ENCODE measurements at places on chromosomes 13 and 19.

- no peak for DNase-seq
These were observed 268.3 kb downstream of the RFC3 start for GRCh38 chr13:34086281-34086680.

- DNase-seq = no peak
These were observed 254.8 kb downstream of the TEX29 start for GRCh38 chr13:111575276-111575675.

DNA sequence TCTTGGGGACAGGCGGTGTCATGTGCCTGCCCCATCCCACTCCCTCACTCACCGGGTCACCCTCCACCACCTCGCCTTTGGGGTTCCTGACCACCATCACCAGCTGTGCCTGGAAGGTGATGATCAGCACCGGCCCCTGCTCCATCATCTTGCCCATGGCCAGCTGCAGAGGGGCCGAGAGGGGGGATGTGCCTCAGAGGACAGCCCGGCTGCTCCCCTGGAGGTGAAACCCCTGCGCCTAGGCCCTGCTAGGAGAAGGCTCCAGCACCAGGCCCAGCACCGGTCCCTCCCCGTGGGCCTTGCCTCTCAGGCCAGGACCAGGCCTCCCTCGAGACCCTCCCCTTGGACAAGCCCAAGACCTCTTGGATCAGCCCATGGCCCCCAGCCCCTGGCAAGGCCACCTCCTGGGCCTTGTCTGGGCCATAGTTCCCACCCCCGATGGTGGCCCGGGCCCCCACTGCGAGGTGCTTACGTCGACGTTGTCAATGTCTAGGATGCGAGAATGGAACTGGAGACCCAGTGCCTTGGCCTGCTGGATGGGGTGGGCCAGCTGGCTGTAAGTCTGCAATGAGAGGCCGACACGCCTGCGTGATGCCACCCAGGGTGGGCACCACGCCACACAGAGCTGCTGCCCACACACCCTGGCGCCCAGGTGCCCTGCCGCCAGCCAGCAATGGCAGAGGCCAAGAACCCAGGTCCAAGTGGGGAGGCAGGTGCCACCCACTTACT is 1.8 kb upstream of the CTXN1 start:
- no peak for DNase-seq

- peak; percentile 36 for DNase-seq
These were observed 89.5 kb downstream of the MAP4K1 start for GRCh38 chr19:38528213-38528755.

- peak; percentile 72 for DNase-seq
These were observed 6.6 kb upstream of the NPAS1 start for GRCh38 chr19:47013041-47013517.

DNA sequence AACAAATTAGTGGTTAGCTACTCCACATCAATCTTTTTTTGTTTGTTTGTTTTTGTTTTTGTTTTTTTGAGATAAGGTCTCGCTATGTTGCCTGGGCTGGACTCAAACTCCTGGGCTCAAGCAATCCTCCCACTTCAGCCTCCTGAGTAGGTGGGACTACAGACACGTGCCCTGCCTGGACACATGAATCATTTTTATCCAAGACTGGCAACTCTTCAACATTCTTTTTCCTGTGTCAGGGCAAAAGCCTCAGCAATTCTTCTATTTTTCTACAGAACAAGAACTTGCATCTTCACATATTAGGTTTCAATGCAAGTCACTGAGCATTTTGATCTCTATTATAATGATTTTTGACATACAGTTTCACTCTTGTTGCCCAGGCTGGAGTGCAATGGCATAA is 76.8 kb upstream of the LRCH1 start:
- no peak for DNase-seq

GRCh38 chr19:40223135-40223822 is 3.2 kb downstream of the CCNP start:
- DNase-seq = peak; percentile 73

DNA sequence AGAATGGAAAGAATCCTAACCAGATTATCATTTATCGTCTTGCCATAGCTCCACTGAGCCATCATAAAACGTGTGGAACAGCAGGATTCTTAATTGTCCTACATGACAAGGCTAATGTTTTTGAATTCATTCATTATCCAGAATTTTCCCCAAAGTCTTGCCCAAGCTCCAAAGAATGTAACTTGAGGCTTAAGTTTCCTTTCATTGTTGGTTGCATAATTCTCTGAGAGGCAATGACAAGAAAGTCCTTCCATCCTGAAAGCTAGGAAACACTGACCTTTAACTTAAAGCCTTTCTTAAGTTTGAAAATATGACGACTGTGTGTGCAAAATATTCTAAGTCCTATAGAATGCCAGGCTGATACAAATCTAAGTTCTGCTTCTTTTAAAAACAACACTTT is 546.1 kb downstream of the SUCLA2 start:
- DNase-seq = no peak

DNA sequence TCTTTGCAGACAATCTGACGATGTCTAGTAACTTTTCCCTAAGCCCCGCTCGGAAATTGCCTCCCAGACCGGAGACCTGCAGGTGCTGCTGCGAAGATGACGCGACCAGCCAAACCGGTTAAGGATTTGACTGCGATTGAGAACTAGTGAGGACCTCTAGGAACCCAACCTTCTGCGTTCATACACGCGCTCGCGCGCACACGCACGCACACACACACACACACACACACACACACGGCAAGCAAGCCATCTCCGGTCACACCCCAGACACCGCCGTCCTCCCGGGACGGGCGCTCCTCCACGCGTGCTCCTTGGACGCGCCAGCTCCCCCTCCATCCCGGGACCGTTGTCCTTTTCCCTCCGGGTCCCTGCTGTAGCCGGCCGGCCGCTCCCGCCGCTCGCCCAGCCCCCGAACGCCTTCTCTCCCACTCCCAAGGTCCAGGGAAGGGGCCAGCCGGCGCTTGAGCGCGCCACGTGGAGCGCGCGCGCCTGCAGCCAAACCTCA is 1.2 kb downstream of the TBC1D4 start:
- peak; percentile 88 for DNase-seq

- DNase-seq = no peak
These were observed 104.9 kb downstream of the RNF17 start for GRCh38 chr13:24868874-24869273.

GRCh38 chr13:75685239-75685697 is 49.1 kb downstream of the LMO7 start:
- peak; percentile 80 for DNase-seq

DNA sequence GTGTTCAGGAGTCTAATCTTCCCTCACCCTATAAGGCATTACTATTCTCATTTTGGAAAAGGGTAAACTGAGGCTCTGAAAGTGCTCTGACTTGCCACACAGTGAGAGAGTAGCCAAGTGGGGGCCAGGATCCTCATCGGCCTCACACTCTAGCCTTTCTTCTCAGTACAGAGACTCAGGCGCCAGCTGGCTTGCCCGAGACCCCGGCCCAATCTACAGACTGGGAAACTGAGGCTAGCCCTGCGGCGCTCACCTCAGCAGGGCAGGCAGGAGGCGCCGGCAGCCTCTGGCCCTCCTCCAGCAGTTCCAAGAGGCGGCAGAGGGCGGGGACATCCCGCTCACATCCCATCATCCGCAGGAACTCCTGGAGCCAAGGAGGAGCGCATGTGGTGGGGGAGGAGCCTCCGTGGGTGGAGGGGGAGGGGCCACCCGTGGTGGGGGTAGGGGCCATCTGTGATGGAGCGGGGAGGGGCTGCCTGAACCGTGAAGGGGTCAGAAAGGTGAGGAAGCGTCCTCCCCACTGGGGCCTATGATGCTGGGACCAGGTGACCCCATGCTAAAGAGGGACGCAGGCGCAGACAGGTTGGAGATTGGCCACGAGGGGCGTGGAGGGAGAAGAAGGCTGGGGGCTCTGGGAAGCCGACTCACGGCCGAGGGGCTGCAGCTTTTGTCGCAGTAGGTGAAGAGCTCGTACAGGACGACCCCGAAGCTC is 8.7 kb upstream of the INSL3 start:
- DNase-seq = peak; percentile 70

- no peak for DNase-seq
These were observed 12.2 kb downstream of the CBARP start for GRCh38 chr19:1225440-1226226.

- no peak for DNase-seq
These were observed 123.6 kb upstream of the SOX1 start for GRCh38 chr13:111943229-111943795.

DNA sequence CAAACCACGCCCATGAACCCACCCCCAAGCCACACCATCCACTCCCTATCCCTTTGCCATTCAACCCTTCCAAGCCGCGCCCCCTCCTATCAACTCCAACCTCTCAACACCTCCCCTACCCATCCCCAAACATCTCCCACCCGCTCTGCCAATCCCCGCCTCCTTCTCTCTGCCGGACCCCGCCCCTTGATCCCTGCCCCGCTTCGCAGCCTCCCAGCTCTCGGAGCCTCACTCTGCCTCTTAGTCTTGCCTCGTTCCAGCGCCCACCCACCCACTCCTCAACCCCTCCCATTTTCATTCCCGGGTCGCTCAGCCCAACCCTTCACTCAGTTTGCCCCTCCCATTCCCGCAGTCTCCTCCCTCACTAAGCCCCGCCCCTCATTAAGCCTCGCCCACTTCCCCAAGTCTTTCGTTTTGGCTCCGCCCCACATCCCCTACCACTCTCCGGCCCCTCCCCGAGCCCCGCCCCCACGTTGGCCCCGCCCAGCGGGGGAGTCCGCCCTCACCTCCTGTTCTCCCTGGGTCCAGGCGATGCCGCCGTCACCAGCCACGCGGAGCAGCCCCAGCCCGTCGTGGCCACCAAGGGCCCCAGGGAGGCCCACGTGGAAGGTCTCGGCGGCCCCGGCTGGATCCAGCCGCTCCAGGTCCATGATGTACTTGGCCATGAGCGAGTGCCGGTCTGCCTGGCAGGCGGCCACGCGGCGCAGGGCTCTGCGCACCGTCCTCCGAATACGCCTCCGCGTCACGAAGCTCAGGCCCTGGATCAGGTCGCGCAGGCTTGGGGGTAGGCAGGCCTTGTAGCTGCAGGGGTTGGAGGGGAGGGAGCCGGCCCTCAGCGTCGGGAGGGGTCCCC is 5.7 kb downstream of the JAK3 start:
- DNase-seq = peak; percentile 94

DNA sequence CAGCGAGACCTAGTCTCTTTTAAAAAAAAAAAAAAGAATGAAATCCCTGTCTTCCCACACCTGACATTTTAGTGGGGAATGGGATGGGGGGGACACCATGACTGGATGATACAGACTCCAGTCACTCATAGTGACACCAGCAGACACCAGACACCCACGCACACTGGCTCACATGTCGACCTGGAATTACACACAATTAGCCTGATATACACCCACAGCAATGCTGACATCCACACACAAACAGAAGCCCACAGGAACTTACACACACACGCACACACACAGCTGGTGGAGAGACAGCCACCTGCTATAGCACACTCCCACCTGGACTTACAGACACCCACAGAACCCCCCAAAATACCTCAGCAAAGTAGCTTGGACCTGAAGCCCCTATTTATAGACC is 8.3 kb upstream of the NANOS3 start:
- no peak for DNase-seq

GRCh38 chr13:41811588-41812021 is 149.3 kb downstream of the VWA8 start:
- no peak for DNase-seq

DNA sequence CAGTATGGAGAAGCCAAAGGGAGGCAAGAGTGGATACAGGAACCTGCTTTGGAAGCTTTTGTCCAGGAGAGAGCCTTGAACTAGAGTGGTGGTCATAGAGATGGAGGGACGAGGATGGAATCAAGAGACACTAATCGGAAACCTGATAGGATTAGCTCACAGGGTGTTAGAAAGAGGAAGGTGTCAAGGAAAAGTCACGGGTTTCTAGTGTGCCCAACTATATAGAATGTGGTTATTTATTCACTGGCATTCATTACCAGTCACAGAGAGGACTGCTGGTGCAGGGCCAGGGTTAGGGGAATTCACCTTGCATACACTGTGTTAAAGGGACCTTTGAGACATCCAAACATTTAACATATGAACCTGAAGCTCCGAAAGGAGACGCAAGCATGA is 43.4 kb upstream of the URAD start:
- no peak for DNase-seq

DNA sequence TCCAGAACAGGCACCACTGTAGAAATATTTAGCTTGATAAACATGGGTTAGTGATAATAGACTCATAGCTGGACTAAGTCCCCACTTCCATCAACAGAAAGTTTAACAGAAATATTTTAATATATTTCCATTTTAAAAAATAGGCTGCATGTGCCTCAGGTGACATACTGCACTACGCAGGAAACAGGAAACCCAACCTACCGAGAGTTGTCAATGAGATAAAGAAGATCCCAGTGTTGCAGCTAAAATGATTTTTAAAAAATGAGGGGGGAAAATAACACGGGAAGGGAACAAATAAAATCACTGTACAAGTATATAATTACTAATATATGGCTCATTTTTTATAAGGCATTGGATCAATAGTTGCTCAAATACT is 154.8 kb downstream of the TBC1D4 start:
- DNase-seq = no peak

GRCh38 chr13:109156181-109156935 is 526.9 kb downstream of the MYO16 start:
- no peak for DNase-seq

DNA sequence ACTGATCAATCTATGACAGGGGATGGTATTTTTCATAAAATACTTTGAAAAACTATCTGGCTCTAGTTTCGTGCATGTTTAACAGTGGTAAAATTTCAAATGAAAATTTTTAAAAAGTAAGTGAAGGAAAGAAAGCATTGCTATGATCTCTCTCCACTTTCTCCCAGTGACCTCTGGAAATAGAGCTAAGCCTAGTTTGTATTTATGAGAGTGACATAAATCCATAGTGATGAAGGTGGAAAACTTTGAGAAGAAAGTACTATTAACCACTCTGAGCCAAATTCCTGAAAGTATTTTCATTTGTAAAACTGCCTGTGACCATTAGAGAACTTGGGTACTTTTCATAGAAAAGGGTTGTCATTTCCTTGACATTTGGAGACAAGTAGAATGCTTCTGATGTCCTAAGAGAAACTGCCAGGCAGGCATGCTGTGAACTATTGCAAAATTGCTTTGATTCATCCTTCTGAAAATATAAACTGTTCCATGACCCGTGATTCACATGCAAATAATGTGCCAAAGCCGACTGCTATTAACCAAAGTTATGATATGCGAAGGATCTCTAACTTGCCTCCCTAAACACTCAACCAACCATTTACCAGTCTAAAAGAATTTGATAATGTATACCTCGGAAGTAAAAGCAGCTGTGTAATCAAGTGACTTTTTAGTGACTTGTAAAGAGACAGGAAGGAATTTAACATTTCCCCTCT is 133.2 kb downstream of the VWA8 start:
- no peak for DNase-seq
